ENCODE measurements at places on chromosomes 5 and 9.

GRCh38 chr5:176161431-176161830 lies 76.8 kb upstream of the SIMC1 start:
- no peak for DNase-seq

GRCh38 chr5:158162026-158162425 lies 303.1 kb upstream of the CLINT1 start:
- no peak for DNase-seq

GRCh38 chr5:133347039-133347438 lies 265.3 kb downstream of the FSTL4 start:
- DNase-seq = no peak

DNA sequence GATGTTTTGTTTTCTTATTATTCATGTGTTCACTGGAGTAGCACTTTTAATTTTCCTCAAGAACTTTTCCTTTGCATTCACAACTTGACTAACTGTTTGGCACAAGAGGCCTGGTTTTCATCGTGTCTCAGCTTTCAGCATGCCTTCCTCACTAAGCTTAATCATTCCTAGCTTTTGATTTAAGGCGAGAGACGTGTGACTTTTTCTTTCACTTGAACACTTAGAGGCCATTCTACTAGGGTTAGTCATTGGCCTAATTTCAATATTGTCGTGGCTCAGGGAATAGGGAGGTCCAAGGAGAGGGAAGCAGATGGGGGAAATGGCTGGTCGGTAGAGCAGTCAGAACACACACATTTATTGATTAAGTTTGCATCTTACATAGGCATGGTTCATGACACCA lies 94.0 kb downstream of the ZNF462 start:
- DNase-seq = no peak

DNA sequence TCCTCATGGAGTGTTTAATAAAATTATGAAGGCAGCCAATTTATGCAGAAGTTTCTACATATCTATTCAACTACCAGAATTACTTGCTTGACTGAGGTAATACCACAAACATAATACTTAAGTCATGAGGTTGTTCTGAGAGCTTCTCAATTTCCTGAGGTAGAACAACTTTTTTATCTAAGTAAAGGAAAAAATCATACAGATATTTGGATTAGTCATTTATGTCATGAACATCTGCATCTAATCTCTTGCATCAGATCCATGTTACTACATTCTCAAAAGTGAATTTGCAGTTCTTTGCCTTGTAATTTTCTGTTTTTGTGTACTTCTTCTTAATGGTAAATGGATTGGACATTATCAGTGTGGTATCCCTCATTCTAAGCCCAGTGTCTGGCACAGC lies 60.4 kb upstream of the RGMB start:
- no peak for DNase-seq

DNA sequence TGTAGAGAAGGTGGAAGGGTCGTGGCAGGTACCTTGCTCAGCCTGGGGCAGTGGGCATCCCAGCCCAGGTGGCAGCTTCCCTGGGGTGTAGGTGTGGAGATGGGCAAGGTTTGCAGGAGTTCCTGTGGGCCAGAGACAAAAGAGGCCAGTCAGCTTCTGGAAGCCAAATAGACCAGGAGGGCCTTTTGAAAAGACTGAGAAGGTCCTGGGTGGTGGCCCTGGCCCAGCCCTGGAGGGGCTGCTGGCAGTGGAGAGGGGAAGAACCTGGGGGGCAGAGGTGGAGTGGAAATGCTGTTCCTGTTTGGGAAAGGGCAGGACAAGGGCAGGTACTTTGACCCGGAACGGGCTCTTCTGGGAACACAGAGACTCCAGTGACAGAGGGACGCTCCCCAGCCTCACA lies 7.0 kb upstream of the IL3 start:
- DNase-seq = no peak

DNA sequence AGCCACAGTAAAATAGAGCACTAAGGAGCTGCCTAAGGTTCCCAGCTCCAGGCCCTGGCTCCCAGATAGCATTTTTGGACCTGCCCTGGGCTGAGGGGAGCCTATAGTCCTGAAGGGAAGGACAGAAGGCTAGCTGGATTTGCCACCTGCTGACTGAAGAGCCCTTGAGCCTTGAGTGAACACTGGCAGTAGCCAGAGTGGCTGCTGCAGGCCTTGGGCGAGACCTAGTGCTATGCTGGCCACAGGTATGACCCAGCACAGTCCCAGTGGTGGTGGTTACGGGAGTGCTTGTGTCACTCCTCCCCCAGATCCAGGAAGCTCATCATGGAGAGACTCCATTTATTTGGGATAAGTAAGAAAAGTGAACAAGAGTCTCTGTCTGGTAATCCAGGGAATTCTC lies 10.3 kb upstream of the STX17 start:
- no peak for DNase-seq

- no peak for DNase-seq
Measured at GRCh38 chr5:56900395-56900794, 9.0 kb upstream of the SETD9 start.

DNA sequence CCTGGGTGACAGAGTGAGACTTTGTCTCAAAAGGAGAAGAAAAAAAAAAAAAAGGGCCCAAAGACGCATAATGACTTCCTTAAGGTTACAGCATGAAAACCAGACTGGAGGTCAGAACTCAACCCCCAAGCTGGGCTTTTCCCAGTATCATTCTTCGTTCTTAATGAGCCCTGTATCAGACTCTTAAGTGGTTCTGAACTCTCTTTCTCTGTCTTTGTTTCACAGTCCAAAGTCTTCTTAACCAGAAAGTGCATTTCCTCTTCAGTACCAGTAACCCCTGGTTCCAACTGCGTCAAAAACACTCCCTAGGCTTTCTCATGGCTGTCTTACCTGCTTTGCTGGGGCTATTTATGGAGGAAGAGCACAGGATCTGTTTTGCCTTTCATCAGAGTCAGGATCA lies 38.4 kb upstream of the SHB start:
- no peak for DNase-seq

DNA sequence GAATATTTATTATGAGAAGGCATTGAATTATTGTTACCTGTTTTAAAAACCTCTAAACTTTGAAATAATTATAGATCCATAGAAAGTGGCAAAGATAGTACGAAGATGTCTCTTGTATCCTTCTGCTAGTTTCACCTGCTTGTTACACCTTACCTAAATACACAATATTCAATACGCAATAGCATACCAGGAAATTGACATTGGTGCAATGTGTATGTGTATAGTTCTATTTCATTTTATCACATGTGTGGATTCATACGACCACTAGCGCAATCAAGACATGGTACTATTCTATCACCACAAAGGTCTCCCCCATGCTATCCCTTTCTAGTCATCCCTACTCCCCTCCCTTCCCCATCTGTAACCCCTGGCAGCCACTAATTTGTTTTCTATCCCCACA lies 8.5 kb upstream of the OR2S2 start:
- DNase-seq = no peak

DNA sequence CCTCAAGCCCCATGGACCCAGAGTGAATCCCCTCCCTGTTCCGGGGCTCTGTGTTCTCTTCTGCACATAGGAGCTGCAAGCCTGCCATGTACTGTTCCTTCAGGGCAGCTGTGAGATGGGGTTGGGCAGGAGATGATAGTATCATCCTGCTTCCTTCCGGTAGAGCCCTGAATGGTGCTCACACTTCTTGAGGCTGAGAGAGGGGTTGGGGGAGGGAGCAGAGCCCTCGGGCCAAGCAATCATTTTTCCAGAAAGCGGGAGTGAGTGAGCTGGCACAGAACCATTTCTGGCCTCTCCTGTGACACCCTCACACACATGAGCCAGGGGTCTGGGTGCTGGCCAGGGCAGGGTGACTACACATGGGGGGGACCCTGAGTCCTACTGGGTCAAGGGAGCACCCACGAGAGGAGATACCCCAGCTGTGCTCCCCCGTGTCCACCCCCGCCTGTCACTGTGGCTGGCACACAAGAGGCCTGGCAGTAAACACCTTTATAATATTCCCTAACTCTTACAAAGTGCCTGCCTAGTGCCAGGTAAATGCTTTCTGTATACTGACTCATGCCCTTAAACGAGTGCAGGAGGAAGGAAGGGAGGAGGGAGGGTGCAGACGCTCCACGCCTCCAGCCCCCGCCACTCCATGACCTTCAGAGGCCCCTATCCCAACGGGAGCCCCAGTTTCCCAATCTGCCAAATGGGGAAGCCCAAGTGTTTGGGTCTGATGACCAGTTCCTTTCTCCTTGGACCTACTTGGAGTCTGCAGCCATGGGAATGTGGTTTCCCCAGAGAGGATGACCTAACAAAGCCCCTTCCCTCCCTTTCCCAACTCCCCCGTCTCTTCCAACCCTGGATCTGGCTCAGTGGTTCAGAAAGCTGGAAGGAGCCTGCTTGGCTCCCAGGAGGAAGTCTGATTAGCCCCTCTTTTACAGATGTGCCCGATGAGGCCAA lies 15.5 kb downstream of the AKNA start:
- no peak for DNase-seq

DNA sequence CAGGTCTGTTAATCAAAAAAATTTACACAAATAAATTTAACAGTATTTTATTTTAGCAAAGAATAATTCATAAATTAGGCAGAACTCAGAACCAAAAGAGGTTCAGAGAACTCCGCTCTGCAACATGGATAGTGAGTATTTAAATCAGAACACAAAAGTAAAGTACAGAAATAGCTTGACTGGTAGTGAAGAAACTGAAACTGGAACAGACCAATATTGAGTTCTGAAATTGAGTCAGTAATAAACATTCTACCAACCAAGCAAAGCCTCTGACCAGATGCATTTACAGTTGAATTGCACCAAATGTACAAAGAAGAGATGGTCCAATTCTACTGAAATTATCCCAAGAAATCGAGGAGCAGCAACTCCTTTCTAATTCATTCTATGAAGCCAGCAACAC lies 1542.8 kb downstream of the EFNA5 start:
- no peak for DNase-seq

DNA sequence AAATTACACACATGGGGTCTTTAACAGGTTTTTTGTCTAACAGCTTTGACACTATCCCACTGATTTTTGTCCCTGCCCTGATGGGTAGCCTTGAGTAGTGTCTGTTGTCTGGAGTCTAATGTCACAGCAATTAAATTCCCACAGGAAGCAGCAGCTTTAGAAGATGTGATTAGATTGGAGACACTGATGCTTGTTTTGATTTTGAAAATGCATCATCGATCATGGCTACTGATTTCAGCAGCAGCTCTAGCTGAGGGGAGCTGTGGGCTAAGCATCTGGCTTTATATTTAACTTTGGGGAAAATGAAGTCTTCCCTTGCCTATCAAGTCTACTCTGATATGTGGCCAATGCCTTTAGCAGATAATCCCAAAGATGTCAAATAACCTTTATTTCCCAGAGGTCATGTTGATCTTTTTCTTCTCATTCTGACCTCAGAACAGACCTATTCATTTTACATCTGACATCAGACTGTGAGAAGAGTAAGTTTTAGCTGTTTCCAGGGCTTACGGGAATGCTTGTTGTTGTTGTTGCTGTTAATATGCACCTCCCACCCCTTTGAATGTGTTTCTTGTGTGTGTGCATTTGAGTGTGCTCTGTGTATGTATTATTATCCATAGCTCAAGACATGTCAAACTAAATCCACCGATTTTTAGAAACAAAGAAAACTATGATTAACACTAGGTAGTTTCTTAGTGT lies 704.9 kb upstream of the NUDT12 start:
- DNase-seq = no peak

DNA sequence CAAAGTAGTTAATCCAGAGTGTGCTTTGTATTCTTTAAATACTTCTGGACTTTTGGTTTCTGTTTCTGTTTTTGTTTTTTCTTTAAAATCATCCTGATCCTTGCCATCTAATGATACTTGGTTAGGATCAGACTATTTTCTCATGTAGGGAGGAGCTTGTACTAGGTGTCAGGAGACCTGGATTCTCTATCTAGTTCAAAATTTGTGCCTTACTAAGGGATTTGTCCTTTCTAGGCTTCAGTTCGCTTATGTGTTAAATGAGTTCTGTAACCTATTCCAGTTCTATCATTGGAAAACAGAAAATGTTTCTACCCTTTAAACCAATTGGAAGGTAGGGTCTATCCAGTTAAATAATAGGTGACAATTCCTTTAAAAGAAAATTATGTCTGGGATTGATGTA lies 3.3 kb upstream of the MEF2C start:
- no peak for DNase-seq

- DNase-seq = no peak
Measured at GRCh38 chr5:62521319-62521718, 57.3 kb upstream of the LRRC70 start.

DNA sequence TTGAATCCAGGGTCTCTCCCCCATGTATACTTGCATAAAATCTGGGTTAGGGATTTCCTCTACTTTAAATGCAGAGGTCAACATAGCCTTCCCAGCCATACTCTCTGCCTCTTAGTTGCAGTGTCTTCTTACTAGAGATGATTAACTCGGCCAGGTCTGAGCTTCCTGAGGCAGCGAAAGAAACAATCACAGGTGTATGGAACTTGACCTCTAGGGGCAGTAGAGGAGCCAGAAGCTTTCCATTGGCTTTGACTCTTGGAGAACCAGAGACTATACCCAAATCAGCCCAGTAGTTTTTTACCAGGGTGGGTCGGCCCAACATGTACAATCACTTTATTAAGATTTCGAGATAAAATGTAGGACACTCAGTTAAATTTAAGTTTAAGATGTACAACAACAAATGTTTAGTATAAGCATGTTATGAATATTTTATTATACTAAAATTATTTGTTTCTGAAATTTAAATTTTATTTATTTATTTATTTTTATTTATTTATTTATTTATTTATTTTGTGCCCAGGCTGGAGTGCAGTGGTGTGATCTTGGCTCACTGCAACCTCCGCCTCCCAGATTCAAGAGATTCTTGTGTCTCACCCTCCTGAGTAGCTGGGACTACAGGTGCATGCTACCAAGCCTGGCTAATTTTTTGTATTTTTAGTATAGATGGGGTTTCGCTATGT lies 48.0 kb upstream of the DMRT3 start:
- DNase-seq = no peak

- DNase-seq = no peak
Measured at GRCh38 chr5:89315286-89316100, 432.5 kb upstream of the MEF2C start.

DNA sequence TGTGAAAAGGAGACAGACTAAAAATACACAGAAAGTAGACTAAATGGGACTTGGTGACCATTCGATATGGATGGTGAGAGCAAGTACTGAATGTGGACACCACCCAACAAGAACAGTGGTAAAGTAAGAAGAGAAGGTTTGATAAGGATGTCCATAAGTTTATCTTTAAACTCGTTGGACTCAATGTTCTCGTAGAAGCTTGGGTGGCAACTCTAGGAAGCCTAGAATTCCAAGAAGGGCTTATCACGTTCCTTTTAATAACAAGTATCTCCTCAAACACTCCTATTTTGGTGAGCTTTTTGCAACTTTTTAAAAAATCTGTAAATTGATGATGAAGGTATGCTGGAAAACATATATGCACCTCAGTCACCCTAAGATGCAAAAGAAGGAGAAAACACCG lies 108.6 kb upstream of the CDH6 start:
- DNase-seq = no peak

DNA sequence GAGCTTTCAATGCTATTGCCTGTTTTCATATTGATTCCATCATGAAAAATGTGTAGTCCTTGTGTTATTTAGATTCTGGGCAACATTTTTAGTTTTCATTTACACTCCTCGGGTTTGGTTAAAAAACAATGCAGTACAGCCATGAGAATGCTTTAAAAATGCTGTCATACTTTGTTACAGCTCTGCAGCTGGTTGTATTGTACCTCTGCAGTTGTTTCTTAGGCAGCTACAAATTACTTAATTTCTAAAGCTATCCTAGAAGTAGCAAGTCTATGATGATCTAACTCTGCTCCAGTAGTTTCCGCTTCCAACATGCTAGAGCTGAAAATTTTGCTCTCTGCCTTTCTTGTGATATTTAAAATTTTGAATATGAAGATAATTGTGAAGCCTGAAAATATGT lies 20.2 kb downstream of the SNX18 start:
- no peak for DNase-seq
